OCI-M1 (cell line): ENCODE measurements at places on chromosomes 3 and 15.

DNA sequence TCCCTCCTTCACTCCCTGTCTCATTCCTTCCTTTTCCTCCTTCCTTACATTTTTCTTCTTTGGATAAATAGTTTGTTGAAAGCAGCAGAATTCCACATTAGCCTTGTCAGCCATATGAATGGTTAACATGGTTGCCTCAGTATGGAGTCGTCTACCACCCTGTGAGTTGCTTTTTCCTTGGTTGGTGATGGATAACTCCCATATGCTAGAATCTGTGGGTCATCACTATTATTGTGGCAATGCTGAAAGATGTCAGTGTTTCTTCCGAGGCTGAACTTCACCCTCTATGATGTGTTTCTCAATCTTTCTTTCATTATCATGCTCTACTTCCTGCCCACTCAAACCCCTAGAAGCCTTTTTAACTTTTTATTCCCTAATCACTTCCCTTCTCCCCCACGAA lies 481.8 kb upstream of the KCNMB2 start:
- DNase-seq: no peak

- DNase-seq: no peak
Observed at GRCh38 chr15:25869701-25870100, 6.6 kb upstream of the ATP10A start.

DNA sequence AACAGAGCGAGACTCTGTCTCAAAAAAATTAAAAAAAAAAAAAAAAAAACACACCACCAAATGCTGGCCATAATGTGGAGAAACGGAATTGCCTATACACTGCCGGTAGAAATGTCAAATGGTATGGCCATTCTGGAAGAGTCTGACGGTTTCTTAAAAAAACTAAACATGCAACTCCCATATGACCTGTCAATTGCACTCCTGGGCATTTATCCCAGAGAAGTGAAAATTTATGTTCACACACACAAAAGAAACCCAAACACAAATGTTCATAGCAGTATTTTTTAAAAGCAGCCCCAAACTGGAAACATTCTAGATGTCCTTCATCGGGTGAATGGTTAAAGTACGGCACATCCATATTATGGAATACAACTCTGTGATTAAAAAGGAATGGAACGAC lies 66.1 kb downstream of the LRIG1 start:
- no peak for DNase-seq

GRCh38 chr3:55984626-55985025 lies 483.6 kb downstream of the ERC2 start:
- no peak for DNase-seq

DNA sequence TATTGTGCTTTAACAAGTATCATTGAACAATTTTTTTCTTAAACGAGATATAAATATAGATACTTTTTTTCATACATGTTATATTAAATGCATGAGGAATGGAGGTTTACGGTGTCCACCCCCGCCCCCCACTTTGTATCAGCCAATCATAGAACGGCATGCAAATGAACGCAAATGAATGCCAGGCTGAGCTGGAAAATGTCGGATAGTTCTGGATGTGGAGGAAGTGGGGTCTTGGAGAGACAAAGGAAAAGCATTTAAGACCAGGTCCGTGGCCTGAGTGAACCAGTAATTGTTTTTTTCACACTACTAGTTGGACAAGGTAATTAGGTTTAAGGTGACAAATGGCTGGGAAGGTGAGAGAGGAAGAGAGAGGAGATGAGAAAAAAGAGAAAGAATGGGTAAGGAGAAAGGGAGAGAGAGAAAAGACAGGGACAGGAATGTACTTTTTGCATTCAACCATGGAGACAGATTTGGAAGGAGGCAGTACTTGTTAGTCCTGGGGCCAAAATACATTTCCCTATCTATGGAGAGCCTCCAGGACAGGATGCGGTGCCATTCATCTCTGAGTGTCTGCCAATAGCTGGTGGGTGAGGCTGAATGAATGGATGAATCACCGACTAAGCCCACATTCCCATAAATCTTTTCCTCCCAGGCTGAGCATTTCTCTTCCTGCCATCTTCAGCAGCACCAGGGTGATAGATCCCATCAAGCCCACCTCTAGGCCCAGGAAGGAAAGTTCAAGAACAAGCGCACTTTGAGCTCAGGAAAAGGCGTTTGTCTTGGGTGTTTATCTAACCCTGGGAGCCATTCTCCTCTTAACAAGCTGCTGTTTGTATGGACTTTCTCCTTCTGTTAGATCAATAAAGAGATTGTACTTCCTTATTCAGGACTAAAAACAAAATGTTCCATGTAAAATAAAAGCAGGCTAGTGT lies 1.4 kb upstream of the RAD18 start:
- no peak for DNase-seq

GRCh38 chr15:92681141-92681631 lies 25.6 kb upstream of the FAM174B start:
- DNase-seq: no peak

DNA sequence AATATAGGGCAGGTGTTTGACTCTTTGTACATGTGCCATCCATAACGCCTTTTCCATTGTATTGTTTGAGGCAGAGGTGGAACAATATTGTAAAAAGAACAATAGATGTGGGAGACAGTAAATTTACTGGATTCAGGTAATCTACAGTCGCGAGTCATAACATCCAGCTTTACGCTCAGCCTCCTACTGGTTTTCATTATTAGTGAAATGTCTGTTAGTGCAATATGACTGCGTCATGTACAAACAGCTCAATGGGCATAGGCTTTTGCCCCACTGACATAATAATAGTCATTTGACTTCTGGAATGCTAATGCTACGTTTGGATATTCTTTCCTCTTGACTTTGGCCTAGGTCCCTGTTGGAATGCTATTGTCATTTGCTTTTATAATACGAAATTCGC lies 9.5 kb downstream of the CACNA2D3 start:
- DNase-seq: no peak

DNA sequence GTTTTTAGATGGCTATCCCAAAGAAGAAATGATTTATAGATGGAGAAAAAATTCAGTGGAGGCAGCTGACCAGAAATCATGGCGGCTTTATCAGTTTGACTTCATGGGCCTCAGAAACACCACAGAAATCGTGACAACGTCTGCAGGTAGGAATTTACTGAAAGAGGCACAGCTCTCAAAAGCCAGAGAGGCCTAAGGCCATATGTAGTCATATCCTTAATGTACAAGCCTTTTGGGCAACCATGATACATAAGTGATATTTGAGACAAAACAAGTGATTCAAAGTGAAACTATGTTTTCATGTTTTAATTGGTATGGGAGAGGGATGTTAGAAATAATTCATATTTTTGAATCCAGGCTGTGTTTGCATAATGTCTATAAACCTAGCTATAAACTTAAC lies 509.7 kb downstream of the GABRG3 start:
- no peak for DNase-seq

DNA sequence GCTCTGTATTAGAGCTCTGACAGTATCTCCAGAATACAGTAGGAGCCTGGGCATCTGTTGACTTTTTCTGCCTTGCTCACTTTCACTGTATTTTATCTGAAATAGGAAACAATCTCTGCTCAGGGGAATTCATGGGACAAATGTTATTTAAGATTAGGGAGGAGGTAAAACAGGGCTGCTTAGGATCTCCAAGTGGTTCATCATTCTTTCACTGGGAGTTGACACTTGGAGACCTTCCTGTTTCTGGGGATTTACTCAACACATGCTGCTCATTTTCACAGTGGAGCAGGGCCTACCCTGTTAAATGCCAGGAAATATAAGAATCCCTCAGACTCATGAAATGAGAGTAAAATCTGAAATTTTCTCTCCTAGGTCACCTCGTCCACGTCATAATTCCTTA lies 185.5 kb downstream of the GAP43 start:
- DNase-seq: no peak

GRCh38 chr3:97871801-97872524 lies 50.2 kb downstream of the CRYBG3 start:
- DNase-seq: no peak

DNA sequence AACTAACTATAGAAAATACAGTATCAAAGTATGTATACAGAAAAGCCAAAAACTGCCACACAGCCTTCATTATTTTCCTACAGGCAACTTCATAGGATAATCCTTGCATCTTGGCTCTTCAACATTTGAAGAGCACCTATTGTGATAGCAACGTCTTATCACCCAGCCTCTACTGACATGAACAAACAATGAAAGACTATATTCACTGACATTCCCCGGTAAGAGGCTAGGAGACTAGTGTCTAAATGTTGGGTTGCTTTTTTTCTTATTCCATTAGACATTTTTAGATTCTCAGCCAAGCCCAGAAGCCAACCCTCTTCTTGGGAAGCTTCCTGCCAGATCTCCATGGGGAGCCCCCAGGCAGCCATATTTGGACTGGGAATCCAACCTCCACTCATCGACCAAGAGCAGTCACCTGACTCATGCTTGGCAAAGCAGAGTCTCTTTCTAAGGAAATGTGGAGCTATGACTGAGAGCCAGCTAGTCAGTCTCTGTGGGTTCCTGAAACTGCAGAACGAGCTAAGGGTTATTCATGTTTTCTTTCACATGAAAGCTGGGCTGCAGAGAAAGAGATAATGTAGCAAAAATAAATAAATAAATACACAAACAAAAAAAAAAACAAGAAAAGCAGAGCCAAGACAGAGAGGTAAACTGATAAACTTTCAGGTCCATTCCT lies 227.5 kb downstream of the MAGI1 start:
- DNase-seq: no peak

- no peak for DNase-seq
Observed at GRCh38 chr3:61820306-61820992, 259.1 kb downstream of the PTPRG start.

- peak; percentile 25 for DNase-seq
Observed at GRCh38 chr3:134378384-134378783, 4.1 kb upstream of the AMOTL2 start.

- no peak for DNase-seq
Observed at GRCh38 chr3:77835921-77836320, 796.0 kb downstream of the ROBO2 start.

GRCh38 chr3:170565495-170565894 lies 20.4 kb downstream of the SLC7A14 start:
- peak; percentile 8 for DNase-seq

DNA sequence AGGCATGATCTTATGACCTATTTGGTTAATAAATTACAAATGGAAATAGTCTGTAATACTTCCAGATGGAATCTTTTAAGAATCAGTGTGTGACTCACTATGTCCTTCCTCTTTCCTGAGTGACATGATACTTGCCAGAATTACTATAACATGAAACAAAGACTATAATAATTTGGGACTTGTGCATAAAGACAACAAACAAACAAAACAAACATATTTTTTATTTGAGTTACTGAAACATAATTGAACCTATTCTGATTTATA lies 1268.1 kb downstream of the OTOL1 start:
- peak; percentile 2 for DNase-seq

DNA sequence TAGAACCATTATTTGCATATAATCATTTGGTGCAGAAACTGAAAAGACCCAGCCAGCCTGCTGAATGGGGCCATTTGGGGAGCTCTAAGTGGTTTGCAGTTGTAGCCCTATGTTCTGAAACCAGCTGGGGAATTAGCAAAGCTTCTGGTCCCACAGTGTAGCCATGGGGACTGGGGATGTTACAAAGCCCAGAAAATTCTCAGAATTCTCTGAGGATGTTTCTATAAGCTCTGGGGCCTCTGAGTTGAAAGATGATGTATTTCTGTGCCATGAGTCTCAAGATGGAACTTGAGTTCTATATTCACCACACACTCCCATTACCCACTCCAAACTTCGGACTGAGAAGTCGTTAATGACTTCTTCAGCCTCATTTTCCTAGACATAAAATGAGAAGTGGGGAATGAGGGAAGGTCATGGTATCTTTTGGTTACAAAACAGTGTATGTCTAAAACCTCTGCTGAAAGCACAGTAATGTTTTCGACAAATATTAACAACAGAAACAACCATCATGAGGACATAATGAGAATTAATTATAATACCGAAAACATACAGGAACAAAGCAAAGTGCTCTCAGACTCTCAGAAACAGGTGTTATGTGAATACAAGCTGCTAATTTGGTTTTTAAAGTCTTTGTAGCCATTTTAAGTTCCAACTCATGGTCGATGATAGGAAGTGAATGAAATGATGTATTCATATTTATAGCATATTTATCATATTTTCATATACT lies 89.4 kb downstream of the RFTN1 start:
- DNase-seq: no peak

DNA sequence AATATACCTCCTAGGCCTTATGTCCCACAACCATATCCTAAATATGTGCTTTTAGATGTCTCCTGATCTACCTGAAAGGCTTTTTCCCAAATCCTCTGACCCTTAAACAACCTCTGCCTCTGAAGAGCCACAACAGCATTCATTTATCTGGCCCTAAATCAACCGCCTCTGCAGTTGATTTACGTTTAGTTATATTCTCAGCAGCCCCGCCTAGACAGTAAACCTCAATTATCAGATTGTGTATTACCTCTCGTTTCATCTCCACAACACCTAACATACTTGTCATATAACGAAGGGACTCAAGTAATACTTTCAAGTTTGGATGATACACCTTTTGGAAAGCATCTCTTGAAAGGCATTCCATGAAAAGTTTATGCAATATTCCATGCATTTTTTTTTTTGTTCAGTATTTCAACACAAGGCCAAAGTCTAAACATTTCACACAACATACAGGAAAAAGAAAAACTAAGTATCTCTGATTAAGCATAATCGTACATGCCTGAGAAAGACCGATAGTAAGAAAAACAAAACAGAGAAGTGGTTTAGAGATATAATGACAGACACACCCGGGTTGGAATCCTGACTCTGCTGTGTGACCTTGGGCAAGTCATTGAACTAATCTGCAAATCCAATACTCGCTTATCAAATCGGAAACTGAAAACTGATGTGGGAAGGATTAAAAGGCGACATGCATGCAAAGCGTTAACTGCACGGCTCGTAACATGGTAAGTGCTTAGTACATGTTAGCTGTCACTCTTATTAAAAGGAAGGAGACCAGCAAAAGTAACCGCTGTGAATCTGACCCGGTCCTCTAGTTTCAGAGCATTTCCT lies 778 bp downstream of the CRBN start:
- peak; percentile 47 for DNase-seq

DNA sequence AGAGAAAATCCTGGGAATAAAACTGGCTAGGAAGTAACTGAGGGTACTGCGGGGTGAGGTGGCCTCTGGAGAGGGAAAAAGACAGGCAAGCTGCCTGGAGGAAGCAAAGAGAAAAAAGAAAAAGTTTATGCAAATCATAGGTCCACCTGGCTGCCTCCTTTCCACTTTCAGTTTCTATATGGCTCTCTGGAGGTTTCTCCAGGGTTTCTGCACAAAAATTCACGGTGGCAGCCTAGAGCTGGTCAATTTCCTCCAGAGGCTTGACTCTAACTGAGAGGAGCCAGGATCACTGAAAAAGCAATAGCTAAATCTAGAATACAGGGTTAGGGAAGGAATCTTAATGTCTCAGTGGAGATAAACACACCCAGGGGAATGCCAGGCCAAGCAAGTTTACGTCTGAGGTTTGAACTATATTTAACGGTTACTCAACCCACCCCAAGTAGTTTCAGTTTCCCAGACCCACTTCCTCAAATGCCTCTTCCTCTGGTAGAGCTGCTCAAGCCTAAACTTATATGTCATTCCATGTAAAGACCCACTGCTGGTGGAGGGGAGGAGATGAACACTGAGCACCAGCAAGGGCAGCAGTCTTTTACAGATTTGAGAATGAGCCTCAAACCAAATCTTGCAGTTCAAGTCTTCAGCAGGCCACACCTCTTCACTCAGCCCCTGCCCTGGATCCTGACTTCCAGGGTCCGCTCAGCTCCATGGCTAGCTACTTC lies 5.7 kb downstream of the LYSMD2 start:
- peak; percentile 96 for DNase-seq

- DNase-seq: peak; percentile 10
Observed at GRCh38 chr3:107633327-107634098, 110.8 kb downstream of the BBX start.
